ENCODE measurements at places on chromosomes 1 and 21. TPM values are rescaled to one million over a fixed set of nuclear protein-coding genes. Genes with fewer than 3 reads are reported as not detected.

KCNE1 gene
- 0.44 TPM for total RNA-seq

EXOSC10 gene
- total RNA-seq, result 66.3 TPM

LCE1B gene
- total RNA-seq, result not detected

LCE1D gene
- not detected for total RNA-seq

PCAT6 gene
- total RNA-seq, result 3.8 TPM

PLA2G2A gene
- total RNA-seq, result not detected

CA6 gene
- total RNA-seq, result not detected

ZNF648 gene
- total RNA-seq, result not detected

WDR77 gene
- 22.7 TPM for total RNA-seq

PLPPR5 gene
- total RNA-seq, result not detected

RNF186 gene
- not detected for total RNA-seq

FMOD gene
- not detected for total RNA-seq

TSPAN2 gene
- 3.5 TPM for total RNA-seq

VWA1 gene
- total RNA-seq, result 15.6 TPM

MCOLN3 gene
- 0.34 TPM for total RNA-seq

SPTA1 gene
- not detected for total RNA-seq

All from osteocyte (in vitro differentiated cells).